ENCODE measurements at places on chromosomes 13 and 19.

DNA sequence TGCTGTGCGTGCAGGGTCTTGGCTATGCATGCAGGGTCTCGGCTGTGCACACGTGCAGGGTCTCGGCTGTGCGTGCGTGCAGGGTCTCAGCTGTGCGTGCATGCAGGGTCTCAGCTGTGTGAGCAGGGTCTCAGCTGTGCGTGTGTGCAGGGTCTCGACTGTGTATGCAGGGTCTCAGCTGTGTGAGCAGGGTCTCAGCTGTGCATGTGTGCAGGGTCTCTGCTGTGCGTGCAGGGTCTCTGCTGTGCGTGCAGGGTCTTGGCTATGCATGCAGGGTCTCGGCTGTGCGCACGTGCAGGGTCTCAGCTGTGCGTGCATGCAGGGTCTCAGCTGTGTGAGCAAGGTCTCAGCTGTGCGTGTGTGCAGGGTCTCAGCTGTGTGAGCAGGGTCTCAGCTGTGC lies 42.5 kb downstream of the RAB20 start:
- DNase-seq, result no peak

- DNase-seq, result no peak
Observed at GRCh38 chr13:114147803-114148520, 15.5 kb upstream of the RASA3 start.

- DNase-seq, result no peak
Observed at GRCh38 chr13:34002924-34003323, 185.0 kb downstream of the RFC3 start.

GRCh38 chr19:4390567-4391305 lies 9.6 kb downstream of the SH3GL1 start:
- no peak for DNase-seq

DNA sequence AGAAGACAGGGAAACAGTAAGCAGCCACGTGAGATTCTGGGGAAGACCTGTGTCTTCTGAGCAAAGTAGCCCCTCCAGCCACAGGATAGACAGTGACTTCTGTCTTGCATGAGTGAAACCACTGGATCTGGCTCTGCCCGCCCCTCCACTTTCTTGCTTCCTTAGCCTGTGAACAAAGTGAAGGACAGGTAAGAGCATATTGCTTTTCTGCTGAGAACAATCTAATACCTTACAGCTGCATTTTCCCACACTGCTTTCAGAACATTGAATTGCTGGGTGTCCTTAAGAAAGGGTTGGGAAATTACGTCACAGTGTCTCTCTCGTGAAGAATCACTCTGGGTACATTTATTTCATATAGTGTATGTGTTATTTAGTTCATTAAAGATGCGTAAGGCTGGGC lies 11.1 kb downstream of the SLC25A15 start:
- DNase-seq, result no peak

DNA sequence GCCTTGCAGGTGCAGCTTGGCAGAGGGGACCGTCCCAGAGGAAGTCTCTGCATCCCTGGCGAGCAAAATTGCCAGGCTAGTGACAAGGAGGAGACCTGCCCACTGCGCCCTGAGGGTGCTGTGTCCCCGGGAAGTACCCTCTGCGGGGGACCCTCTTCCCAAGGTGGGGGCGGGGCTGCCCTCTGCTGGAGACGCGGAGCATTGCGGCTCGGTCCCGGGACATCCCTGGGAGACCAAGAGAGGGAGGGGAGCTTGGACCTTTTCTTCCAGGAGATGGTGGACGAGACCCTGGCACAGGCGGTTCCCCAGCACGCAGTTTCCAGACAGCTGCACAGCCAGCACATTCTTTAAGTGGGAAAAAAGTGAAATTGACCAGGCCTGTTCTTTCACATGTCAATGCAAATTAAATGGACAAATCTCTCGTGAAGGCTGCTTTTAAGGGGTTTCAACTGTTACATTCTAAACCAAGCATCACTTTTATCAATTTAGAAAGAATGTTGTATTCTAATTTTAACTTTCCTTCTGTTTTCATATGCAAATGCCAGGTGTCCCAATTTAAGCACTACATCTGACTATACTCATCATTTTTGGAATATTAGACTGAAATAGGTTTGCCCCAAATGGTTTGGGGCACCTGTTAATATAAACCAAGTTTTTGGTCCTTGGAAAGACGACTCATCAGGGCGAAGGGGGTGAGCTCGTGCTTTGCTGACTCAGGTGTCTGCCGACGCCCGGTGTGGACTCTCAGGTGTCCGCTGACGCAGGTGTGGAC lies 60.7 kb downstream of the MCF2L start:
- DNase-seq, result peak; percentile 47

- peak; percentile 58 for DNase-seq
Observed at GRCh38 chr13:59409634-59410200, 754.0 kb downstream of the DIAPH3 start.

- DNase-seq, result peak; percentile 27
Observed at GRCh38 chr19:5407356-5407755, 47.9 kb upstream of the ZNRF4 start.

DNA sequence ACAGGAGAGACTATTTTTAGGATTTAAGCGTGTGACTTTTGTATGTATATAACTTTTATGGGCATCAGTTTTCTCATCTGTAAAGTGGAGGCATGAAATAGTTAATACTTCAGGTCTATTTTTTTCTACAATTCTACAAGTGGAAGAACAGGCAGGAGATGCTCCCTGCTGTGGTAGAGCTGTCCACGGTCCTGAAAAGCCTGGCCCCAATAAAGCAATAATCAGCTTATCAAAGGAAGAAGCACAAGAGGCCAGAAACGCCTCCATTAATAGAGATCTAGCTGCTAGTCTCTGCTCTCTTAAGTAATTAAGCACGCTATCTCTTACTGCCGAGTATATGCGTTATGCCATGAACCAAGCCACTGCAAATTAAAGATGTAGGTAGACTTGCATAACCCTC lies 28.0 kb upstream of the WASF3 start:
- no peak for DNase-seq

GRCh38 chr13:51154029-51154555 lies 43.0 kb upstream of the C13orf42 start:
- no peak for DNase-seq

- DNase-seq, result no peak
Observed at GRCh38 chr19:54660964-54661363, 1.8 kb upstream of the LILRB4 start.

DNA sequence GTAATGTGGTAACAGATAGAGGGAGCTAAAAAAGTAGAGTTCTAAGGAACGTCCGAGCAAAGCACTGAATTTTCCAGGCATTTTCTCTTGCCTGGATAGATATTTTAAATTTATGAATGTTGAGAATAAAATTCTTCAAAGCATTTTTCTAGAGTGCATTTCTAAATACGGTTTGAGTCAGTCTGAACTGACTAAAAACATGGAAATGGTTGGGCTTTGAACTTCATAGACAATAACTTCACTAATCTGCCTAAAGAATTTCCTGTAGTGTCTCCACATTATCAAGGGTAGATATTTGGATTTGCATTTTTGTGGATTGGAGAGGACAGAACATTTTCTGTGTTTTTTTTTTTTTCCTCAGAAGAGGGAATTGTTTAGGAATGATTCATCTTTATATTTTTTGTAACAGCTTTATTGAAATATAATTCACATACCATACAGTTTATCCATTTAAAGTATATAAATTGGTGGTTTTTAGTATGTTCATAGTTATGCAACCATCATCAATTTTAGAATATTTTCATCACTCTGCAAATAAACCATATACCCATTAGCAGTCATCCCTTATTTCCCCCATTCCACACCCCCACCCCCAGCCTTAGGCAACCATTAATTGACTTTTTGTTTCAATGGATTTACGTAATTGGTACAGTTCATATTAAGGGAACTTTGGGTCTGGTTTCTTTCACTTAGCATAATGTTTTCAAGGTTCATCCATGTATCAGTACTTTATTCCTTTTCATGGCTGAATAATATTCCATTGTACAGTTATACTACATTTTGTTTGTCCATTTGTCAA lies 20.7 kb downstream of the GARRE1 start:
- DNase-seq, result no peak

GRCh38 chr19:39223703-39224279 lies 19.7 kb upstream of the SYCN start:
- DNase-seq, result no peak

- no peak for DNase-seq
Observed at GRCh38 chr13:32600890-32601289, 14.6 kb downstream of the PDS5B start.

GRCh38 chr13:31038834-31039552 lies 106.5 kb downstream of the TEX26 start:
- no peak for DNase-seq

- peak; percentile 9 for DNase-seq
Observed at GRCh38 chr13:45674908-45675307, 27.2 kb upstream of the CBY2 start.

Data from NCI-H1105 treated with DMSO at 0.1 percent for 48 hours (cell line).